ENCODE measurements at places on chromosomes 3 and 15.

- no peaks in the 10 kb centered on the region for H3K36me3 ChIP-seq
- H3K4me1 ChIP-seq = no peaks in the 10 kb centered on the region
- H3K27ac ChIP-seq = no peak overlapping the region
- H3K4me3 ChIP-seq = no peak overlapping the region
These were observed 12.0 kb downstream of the TBC1D5 start for GRCh38 chr3:17730318-17730967.

GRCh38 chr3:107498646-107499045 lies 24.1 kb upstream of the BBX start:
- no peak overlapping the region for H3K4me3 ChIP-seq
- no peak for DNase-seq
- no peaks in the 10 kb centered on the region for H3K36me3 ChIP-seq

GRCh38 chr3:52893723-52894122 lies 3.6 kb downstream of the STIMATE start:
- no peak for DNase-seq
- H3K36me3 ChIP-seq = peaks cover 3% of the 10 kb centered on the region
- H3K4me3 ChIP-seq = peak overlapping the region; percentile 59
- peak overlapping the region; percentile 22 for H3K27ac ChIP-seq
- no peaks in the 10 kb centered on the region for H3K27me3 ChIP-seq
- H3K4me1 ChIP-seq = peaks cover 28% of the 10 kb centered on the region

GRCh38 chr3:164918905-164919304 lies 159.4 kb downstream of the SI start:
- H3K4me3 ChIP-seq = no peak overlapping the region
- no peaks in the 10 kb centered on the region for H3K27me3 ChIP-seq
- no peak for DNase-seq
- no peaks in the 10 kb centered on the region for H3K36me3 ChIP-seq

DNA sequence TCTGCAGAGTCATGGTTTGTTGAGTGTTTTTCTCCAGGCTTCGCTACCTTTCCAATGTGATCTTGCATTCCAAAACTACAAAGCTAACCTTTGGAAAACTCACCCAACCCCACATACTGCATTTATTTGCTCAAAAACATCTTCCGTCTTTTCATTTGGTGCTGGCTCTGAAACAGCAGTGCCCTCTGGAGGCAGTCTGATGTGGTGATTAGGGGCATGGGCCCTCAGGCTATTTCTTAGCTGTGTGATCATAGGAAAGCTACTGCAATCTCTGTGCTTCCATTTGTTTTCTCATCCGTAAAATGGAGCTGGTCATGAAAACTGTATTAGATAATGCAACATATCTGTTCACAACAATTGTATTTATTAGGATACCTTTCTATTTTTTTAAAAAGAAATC lies 47.0 kb downstream of the MTHFS start:
- no peaks in the 10 kb centered on the region for H3K27me3 ChIP-seq
- H3K27ac ChIP-seq = no peak overlapping the region

GRCh38 chr15:27538325-27538724 lies 560.8 kb downstream of the OCA2 start:
- no peak overlapping the region for H3K4me3 ChIP-seq
- DNase-seq = no peak
- H3K27ac ChIP-seq = no peak overlapping the region

DNA sequence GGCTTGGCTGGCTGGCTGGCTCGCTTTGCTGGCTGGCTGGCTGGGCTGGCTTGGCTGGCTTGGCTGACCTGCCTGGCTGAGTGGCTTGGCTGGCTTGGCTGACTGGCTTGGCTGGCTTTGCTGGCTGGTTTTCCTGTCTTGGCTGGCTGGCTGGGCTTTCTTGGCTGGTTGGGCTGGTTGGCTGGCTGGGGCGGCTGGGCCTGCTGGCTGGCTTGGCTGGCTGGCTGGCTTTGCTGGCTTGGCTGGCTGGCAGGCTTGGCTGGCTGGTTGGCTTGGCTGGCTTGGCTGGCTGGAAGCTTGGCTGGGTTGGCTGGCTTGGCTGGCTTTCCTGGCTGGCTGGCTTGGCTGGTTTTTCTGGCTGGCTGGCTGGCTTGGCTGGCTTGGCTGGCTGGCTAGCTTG lies 435.6 kb downstream of the GOLGA6L6 start:
- DNase-seq = no peak
- H3K4me1 ChIP-seq = no peaks in the 10 kb centered on the region
- no peaks in the 10 kb centered on the region for H3K27me3 ChIP-seq
- H3K4me3 ChIP-seq = no peak overlapping the region
- no peak overlapping the region for H3K27ac ChIP-seq
- no peaks in the 10 kb centered on the region for H3K36me3 ChIP-seq

DNA sequence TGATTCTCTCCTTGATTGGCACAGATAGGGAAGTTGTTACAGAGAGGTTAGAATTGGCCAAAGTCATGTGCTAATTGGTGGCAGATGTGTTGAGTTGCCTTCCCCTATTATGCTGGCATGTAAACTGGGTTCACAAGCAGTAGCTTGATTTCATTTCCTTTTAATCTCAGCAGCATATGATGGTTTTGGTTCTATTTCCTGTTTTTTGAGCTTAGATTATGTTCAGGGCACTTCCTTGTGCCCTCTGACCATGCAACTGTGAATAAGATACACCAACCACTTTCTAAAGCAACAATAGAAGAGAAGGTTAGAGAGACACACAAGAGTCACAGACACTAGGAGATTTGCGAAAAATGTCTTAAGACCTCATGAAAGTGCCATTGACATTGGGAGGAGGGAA lies 16.5 kb downstream of the HPS3 start:
- peaks cover 16% of the 10 kb centered on the region for H3K4me1 ChIP-seq
- no peak for DNase-seq
- H3K27ac ChIP-seq = no peak overlapping the region
- no peaks in the 10 kb centered on the region for H3K36me3 ChIP-seq

DNA sequence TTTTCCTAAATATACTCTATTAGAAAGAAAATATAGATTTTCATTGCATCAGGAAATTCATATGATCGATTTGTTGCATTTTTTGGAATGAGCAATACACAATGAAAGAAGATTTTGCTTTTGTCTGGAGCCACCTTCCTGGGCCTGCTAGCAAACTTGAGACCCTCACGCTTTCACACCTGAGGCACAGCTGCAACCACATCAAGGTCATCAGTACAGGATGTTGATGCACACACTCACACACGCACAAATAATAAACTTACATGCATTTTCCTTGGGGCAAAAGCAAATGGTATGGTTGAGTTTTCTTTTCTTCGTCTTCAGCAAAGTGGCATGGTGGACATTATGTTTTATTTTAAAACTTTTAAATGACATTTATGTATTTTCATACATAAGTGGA lies 64.8 kb upstream of the SATB1 start:
- H3K27ac ChIP-seq = no peak overlapping the region
- no peak overlapping the region for H3K4me3 ChIP-seq
- no peaks in the 10 kb centered on the region for H3K27me3 ChIP-seq
- H3K4me1 ChIP-seq = no peaks in the 10 kb centered on the region
- H3K36me3 ChIP-seq = no peaks in the 10 kb centered on the region

- peaks cover 15% of the 10 kb centered on the region for H3K4me1 ChIP-seq
- no peak for DNase-seq
- 0 out of 2 replicates have a peak overlapping the region, but pooled peaks have one; percentile 13 for H3K4me3 ChIP-seq
These were observed 6.6 kb downstream of the FAM98B start for GRCh38 chr15:38460543-38460942.

- no peak overlapping the region for H3K4me3 ChIP-seq
- no peaks in the 10 kb centered on the region for H3K4me1 ChIP-seq
- H3K36me3 ChIP-seq = no peaks in the 10 kb centered on the region
- H3K27me3 ChIP-seq = peaks cover 3% of the 10 kb centered on the region
These were observed 27.9 kb upstream of the PDE8A start for GRCh38 chr15:84953726-84954125.

DNA sequence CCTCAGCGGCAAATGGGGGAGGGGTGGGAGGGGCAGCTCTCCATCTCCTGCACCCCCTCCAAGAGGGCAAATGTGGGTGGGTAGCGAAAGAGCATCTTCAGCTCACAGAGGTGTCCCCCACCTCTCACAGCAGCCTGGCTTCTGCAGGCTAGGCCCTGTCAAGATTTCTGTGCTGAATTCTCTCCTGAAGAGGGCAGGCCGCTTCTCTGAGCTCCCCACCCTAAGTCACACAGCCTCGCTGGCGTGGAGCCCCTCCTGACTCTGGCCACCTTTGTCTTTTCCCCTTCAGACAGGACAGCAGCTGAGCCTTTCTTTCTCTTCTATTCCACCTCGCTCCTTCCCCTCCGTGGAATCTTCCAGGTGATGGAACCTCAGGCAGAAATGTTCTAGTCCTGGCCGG lies 26.3 kb upstream of the ADAMTS7 start:
- H3K36me3 ChIP-seq = no peaks in the 10 kb centered on the region
- H3K4me1 ChIP-seq = peaks cover 28% of the 10 kb centered on the region
- H3K4me3 ChIP-seq = no peak overlapping the region
- H3K27ac ChIP-seq = no peak overlapping the region

GRCh38 chr3:12040902-12041301 lies 36.7 kb downstream of the SYN2 start:
- no peaks in the 10 kb centered on the region for H3K4me1 ChIP-seq
- no peaks in the 10 kb centered on the region for H3K27me3 ChIP-seq
- no peaks in the 10 kb centered on the region for H3K36me3 ChIP-seq
- H3K27ac ChIP-seq = no peak overlapping the region
- H3K4me3 ChIP-seq = no peak overlapping the region
- no peak for DNase-seq

All from GM12878 (cell line).